ENCODE measurements at places on chromosomes 13 and 19.

- no peak for DNase-seq
These were observed 269.1 kb downstream of the ABCC4 start for GRCh38 chr13:95032121-95032520.

DNA sequence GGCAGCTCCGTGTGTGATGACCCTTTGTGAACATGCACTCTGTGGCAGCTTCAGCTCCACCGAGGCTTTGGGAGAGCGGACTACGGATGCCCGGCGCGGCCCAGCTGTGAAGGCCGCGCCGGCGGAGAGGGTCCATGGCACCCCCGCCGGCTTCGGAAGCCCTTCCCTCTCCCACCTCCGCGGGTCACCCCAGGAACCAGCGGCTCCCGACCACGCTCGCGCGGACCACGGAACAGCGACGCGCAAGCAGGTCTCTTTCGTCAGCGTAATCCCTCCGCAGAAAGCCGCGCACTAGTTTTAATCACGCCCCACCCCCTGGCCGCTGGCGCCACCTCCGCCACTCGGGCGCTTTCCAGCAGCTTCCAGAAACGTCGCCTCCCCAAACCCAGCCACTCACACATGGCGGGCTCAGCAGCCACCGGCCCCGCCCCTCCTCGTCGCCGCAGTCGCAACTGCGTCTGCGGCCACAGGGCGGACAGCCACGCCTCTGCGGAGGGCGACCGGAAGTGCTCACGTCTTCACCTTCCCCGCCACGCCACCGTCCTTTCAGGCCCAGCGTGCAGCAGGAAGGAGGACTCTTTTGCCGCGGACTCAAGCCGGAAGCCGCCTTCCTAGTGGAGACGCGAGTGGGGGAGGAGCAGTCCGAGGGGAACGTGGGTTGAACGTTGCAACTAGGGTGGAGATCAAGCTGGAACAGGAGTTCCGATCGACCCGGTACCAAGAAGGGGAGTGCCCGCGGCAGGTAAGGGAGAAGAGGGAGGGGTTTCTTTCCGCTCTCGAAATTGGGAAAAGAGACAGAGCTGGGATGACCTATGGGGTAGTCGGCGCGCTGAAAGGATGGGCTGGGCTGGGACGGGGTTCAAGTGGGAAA, at the start of gene USPL1:
USPL1 (plus strand) TSS at position 606 of the 871 bp plus-strand sequence. CDS start 3,221 bp downstream, outside the sequence.
- peak; percentile 99 for DNase-seq

GRCh38 chr19:17996826-17997316, 11.1 kb upstream of the ARRDC2 start:
- DNase-seq = peak; percentile 91

DNA sequence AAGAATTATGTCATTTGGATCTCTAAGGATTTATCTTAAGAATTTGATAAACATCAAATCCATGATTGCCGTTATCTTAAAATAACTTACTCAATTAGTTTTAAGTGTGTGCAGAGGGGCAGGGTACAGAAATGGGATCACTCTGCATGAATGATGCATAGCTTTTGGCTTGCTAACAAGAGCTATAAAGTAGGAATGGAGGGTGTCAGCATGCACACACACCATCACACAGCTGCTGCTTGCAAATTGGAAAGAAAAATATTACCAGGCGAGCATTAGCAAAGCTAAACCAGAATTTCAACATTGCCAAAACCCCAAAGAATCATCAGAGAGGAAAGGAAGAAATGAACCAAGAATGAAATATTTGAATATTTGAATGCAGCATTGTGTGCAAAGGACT, 580.6 kb downstream of the LMO7 start:
- no peak for DNase-seq

DNA sequence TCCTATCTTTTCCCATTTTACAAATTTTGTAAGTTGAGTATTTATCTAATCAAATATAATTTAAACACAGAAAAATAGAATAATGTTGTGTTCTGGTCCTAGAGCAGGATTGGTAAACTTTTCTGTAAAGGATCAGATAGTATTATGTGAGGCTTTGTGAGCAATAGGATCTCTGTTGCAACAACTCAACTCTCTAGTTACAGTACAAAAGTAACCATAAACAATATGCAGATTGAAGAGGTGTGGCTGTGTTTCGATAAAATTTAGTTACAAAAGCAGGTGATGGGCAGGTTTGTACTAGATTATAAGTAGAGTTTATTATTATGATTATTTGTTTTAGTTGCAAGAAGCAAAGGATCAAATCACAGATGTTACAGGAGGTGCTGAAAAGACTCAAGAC, 15.2 kb upstream of the C1QTNF9B start:
- DNase-seq = no peak

DNA sequence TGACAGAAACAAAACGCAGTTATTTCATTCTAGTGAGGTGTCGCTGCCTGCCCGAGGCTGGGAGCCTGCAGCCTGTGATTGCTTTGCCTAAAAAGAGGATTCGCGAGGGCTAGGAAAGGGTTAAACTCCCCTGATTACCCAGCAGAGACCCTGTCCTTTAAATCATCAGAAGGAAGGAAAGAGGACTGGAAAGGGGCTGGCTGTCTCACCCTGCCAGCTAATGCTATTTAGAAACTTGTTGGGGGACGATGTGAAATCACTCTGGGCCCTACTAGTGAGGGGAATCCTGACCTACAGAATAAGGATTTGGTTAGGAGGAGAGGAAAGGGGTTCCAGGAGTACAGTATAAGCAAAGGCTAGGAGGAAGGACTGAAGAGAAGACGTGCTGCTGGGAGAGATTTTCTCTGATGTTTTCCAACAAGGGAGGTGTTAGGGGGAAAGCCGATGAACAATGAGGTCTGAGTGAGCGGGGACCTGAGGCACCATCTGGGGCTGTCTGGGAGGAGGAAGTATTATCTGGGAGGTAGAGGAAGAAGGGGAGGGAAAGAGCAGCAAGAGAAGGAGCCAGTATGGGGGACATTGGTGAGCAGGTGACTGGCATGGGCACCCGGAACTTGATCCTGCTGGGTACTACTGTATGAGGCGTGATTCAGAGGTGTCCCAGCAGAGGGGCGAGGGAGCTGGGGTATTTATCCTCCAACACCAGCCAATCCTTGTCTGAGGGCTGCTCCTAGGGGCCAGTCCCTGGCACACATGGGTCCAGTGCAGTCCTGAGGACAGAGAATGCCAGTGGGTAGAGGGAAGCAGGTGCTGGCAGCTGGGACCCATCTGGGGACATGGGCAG, 55.7 kb upstream of the PTPRS start:
- no peak for DNase-seq

DNA sequence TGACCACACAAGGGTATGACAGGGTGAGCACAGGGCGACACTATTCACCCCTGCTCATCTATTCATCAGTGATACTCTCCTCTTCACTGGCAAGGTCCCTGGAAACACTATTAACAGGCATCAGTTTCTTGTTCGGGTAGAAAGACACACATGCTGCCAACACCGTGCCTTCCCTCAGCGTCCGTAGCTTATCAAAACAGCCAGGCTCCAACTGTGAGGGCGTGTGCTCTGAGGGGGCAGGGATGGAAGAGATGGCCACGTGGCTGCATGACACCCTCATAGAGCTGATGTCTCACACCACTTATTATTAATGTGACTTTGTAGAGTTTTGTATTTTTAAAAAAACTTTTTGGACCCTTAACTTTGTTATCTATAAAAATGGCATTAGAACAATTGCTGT, 160.3 kb downstream of the ITGBL1 start:
- no peak for DNase-seq

- DNase-seq = peak; percentile 69
These were observed 5.6 kb downstream of the ICAM5 start for GRCh38 chr19:10295305-10295846.

DNA sequence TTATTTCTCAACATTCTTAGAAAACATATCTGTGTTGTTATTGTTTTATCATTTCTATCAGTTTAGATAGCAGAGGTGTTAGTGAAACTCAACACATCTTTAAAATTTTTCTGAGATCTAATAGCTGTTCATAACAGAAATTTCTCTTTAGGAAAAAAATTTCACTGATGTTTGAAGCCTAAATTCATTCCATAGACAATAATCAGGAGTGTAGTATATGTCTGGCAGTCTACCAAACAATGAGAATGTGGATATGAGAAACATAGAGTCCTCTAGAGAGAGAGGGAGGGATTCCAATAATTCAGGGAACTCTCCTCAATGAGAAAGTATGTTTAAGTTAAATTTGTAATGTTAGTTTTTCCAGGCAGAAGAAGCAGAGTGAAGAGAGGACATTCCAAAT, 118.2 kb upstream of the EDNRB start:
- DNase-seq = no peak

DNA sequence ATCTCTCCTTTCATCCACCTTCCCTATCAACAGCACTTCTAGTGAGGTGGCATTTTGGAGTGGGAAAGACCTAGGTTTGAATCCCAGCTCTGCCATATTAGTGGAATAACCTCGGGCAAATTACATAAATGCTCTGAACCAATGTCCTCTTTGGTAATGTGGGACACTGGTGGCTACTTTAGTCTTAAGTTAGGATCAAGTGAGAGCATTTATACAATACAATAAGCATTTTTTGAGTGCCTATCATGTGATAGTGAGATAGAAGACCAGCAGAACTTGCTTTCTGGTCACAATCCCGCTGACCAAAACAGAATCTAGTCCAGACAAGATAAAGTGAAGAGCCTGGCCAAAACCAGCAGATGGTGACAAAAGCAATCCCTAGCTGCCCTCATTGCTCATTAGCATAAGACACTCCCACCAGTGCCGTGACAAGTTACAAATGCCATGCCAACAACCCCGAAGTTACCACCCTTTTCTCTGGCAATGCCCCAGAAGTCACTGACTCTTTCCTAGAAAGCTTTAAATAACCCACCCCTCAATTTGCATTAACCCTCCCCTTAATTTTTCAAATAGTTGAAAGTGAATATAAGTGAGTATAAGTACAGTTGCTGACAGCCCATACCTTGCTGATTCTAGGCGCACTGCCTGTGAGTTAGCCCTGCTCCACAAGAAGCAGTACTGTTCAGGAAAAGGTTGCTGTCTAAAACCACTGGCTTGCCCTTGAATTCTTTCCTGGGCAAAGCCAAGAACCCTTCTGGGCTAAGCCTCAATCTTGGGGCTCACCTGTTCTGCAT, 28.9 kb upstream of the KPNA3 start:
- no peak for DNase-seq

DNA sequence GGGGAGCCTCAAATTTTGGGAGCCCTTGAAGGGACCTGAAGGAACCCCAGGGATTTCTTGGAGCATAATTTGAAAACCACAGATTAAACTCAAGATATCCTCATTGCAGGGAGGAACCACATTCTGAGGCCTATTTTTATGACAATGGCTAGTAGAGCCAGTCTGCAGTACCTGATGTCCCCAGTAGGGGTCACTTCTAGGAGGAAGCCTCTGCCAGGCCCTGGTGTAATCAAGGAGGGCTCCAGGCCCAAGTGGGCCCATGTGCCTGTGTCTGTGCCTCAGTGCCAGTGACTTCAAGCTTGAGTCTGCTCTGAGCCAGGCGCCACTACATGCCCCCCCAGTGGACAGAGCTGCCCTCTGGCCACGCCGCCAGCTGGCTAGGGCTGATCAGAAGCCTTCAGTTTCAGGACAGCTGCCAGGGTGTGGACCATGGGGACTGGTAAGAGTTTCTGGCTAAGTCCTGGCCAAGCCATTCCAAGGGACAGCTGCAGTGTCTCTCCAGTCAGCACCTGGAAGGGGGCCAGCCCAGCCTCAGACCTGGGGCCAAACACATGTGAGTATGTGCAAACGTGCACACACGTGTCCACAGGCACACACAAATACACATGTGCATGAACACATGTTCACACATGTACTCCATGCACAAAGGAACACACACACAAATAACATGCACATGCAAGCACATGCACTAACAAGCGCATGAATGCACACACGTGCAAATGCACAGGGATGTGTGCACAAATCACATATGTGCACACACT, 20.5 kb upstream of the SLC7A10 start:
- DNase-seq = peak; percentile 35

GRCh38 chr19:34969721-34970120, 5.7 kb upstream of the ZNF792 start:
- DNase-seq = no peak

DNA sequence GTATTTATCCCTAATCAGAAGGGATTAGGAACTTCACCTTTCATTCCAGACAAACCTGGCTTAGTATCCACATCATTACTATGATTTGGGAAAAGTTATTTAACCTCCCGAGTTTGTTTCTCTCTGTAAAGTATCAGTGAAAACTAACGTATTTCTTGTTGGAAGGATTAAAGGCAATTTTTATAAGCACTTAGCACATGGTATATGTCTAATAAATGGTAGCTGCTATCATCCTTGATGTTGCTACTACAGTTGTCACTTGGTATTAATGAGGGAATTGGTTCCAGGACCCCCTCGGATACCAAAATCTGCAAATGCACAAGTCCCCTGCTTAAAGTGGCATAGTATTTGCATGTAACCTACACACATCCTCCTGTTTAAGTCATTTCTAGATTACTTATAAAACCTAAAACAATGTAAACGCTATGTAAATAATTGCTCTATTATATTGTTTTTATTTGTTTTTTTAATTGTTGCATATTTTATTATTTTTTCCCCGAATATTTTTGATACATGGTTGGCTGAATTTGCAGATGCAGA, 42.7 kb upstream of the FAM124A start:
- no peak for DNase-seq

DNA sequence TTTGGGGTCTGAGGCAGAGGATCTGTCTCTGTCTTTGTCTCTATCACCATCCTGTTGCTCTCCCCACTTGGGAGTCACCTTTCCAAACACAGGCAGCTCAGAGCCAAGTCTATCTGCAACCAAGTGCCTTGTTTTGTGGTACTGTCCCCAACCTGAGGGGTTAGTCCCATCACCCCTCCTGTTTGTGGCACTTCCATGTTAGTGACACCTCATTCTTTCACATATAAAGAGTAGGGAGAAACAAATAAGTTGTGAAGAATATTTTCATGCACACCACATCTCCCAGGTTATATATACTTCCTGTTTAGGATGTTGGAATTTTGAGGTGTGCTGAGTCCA, 3.7 kb downstream of the GDF15 start:
- no peak for DNase-seq

GRCh38 chr19:782878-783668, 14.2 kb upstream of the PTBP1 start:
- no peak for DNase-seq

DNA sequence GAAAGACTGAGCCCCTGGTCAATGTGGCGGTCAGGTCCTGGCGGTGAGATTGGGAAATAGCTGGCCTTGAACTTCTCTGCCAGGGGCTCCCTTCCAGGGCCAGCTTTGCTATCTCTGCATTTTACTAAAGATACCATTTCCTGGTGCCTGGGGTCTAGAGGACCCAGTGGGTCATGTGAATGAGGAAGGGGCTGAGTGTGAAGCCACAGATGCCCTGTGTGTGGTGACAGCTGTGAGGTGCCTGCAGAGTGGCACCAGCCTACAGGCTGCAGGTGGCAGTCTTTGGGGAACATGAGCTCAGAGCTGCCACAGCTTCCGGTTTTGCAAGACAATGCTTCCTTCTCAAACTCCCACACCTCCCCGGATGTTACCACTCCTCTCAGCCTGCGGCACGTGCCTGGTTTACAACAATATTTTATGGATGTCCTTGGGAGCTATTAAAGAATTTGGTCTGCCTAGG, 5.2 kb upstream of the MLNR start:
- peak; percentile 57 for DNase-seq

GRCh38 chr13:111610879-111611278, 290.4 kb downstream of the TEX29 start:
- no peak for DNase-seq

Measured in stimulated activated CD4-positive, alpha-beta T cell treated with anti-CD3 and anti-CD28 coated beads, Interleukin-15, amount 100 ng/mL, for 24 hours (primary cell).